ENCODE measurements at places on chromosomes 16 and 17.

- DNase-seq = no peak
These were observed 138.1 kb downstream of the TRIM37 start for GRCh38 chr17:58968426-58969061.

GRCh38 chr17:30000755-30001257 is 59.4 kb downstream of the EFCAB5 start:
- no peak for DNase-seq

- no peak for DNase-seq
These were observed 52.7 kb downstream of the ZNF18 start for GRCh38 chr17:11944587-11944986.

GRCh38 chr17:79612468-79613194 is 1.8 kb upstream of the RBFOX3 start:
- DNase-seq = peak; percentile 1

DNA sequence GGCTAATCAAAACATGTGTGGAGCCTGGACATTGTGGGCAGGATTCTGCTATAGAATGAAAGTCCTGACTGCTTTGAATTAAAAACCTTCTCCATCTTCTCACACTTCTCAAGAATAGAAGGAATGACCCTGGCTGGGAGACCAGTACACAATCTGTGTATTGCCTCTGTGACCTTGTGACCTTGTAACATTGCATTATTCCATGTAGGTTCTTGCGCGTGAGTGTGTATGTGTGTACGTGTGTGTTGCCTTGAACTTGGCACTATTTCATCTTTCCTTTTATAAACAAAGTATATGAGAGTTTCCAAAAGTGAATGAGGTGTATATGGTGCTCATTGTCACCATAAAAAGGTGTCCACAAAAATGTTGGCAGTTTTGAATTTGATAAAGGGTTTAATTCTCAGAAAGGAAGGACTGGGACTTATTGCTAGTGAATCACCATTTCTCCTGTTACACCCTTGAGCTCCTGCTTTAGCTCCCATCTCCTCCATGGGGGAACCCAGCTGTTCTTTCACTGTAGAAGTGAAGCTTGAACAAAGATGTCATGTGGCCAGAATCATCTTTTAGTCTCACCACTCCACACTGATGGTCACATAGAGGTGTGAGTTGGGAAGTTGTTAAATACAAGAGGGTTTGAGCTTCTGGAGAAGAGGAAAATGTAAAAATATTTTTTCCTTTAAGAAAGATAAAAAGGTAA is 244.9 kb downstream of the FTO start:
- DNase-seq = no peak

DNA sequence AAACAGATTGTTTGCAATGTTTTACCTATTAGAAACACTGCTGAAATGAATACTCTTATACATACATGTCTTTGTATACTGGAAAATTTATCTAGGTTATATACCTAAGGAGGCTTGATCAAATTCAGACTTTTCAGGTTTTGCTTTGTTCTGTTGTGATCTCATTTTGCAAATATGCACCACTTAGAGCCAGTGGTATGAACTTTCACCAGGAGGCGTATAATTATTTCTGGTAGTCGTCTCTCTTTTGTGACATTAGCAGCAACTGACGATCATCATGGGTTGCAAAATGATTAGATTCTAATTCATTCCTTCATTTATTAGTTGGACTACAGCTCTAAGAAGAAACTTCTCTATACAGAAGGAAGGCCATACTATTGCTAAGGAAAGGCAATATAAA is 26.9 kb downstream of the AP1G1 start:
- DNase-seq = no peak

DNA sequence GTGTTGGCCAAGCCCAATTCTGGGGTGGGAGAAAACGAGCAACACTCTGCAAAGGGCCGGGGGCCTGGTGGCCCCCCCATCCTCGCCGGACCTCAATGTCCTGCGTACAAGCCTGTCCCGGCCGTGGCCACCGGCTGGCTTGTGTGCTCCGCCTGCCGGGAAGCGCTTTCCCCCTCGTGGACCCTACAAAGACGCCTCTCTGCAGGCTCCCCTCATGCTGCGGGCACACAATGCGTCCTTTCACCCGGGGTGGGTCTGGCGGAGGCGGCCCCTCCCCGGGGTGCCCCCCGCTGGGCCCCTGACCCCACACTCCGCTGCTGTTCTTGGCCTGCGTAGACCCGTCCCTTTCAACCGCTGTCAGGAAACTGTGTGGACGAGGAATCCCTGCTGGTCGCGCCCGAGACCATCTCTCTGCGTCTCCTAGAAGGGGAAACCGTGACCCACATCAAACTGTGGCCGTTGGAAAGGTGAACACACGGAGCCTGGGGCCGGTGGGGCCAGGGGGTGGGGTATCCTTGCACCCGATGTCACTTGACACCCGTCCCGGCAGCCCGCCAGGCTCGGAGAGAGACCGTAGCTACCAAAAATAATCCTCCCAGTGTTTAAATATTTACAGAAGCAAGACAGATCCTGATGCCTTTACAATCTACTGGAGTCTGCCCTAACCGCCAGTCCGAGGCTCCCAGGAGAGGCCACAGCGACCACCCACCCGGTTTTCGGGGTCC is 43.6 kb downstream of the TBC1D16 start:
- DNase-seq = no peak

- no peak for DNase-seq
These were observed 39.0 kb downstream of the HLF start for GRCh38 chr17:55303701-55304145.

DNA sequence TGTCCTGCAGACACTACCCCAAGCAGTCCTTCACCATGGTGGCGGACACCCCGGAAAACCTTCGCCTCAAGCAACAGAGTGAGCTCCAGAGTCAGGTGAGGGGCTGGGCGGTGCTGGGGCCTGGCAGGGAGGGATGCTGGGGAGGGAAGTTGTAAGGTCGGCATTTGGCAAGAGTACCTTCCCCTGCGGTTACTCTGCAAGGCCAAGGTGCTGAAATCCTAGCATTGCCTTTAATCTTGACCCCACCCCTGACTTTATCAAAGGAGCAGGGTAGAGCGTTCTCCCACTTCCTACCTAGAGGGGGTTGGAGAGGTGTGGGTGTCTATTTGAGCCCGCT is 20.5 kb downstream of the LASP1 start:
- DNase-seq = no peak

DNA sequence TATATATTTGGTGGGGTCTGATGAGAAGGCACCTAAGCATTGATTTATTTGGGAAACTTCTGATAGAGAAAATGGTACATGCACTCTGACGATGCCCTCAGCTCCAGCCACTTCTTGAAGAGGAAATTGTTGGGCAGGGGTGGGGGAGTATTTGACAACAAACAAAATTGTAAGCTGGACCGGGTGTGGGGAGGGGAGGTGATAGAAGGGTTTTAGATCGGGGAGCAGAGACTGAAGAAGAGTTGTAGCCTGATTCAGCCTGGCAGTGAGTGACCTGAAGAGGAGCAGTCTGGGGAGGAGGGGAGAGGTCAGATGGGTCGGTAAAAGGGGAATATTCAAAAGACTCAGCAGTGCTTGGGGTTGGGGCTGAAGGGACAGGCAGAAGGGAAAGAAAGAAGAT is 2284.7 kb downstream of the TP53TG3F start:
- no peak for DNase-seq

GRCh38 chr17:20930081-20930760 is 112.6 kb downstream of the USP22 start:
- DNase-seq = no peak

GRCh38 chr16:83685615-83686165 is 122.1 kb upstream of the HSBP1 start:
- DNase-seq = no peak

GRCh38 chr16:13439766-13440165 is 480.2 kb upstream of the ERCC4 start:
- DNase-seq = no peak

- DNase-seq = no peak
These were observed 225.7 kb downstream of the CDH13 start for GRCh38 chr16:82852388-82853008.

- DNase-seq = no peak
These were observed 189.3 kb upstream of the TNRC6C start for GRCh38 chr17:77769215-77769614.

DNA sequence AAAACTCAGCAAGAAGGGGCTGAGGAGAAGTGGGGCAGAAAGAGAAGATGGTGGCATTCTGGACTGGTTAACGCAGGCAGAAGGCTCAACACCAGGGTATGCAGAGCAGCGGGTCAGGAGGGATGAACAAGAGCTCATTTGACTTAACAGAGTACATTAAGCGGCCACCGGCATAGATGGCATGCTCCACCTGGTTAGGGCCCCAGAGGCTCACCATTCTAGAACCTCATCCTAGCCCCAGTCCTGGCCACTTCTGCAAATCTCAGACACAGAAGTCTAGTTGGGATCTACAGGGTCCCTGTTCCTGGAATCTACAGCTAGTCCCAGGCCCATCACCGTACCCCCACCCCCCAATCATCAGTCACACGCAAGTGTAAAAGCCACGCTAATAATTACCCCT is 1.7 kb upstream of the MYO1C start:
- DNase-seq = no peak

GRCh38 chr17:16304830-16305229 is 48.4 kb downstream of the CENPV start:
- DNase-seq = no peak

DNA sequence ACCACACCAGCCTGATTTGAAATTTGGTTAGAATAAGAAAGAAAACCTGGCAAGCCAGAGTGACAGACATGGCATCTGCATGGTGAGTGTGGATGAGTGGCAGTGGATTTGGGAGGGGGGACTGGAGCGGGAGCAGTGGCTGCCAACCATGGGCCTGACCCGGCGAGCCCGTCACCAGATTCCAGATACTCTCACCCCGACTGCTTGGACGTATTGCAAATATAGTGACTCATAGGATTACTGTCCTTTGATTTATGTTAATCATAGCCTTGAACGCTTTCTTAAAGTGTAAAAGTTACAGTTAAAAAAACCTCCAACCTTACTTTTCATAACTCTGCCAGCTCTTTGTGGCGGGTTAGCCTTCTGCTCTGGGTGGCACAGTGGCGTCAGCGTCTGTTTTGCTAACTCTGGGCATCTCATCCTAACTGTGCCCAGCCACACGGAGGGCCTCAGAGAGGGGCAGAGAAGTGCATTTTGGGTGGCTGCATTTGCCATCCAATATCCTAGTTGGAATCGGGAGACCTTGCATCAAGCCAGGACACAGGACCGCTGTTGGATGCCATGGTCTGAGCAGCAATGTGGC is 26.8 kb upstream of the FOXK2 start:
- no peak for DNase-seq

GRCh38 chr16:85172455-85173145 is 60.3 kb upstream of the CIBAR2 start:
- no peak for DNase-seq
